Activated CD8-positive, alpha-beta memory T cell treated with anti-CD3 and anti-CD28 coated beads, Interleukin-2, amount 10 ng/mL, durations not matched to agents 7 days and 5 days (primary cell): ENCODE measurements at places on chromosomes 7 and 10. TPM values are rescaled to one million over a fixed set of nuclear protein-coding genes. Genes with fewer than 3 reads are reported as not detected.
A peak's percentile ranks its signal among the peaks of the same experiment; 100 is the strongest.

Gene AMPH
- total RNA-seq: not detected

Gene TUBAL3
- total RNA-seq: not detected

- H3K36me3 ChIP-seq: no peaks in the 10 kb centered on the region
- no peak for DNase-seq
- H3K4me3 ChIP-seq: no peak overlapping the region
- no peaks in the 10 kb centered on the region for H3K27me3 ChIP-seq
- no peaks in the 10 kb centered on the region for H3K4me1 ChIP-seq
Measured at GRCh38 chr10:77081481-77081891, 556.1 kb downstream of the KCNMA1 start.

GRCh38 chr7:30595436-30596013 is 847 bp downstream of the GARS1 start:
- peaks cover 47% of the 10 kb centered on the region for H3K36me3 ChIP-seq
- H3K4me1 ChIP-seq: peaks cover 46% of the 10 kb centered on the region
- no peak for DNase-seq
- H3K4me3 ChIP-seq: peak overlapping the region; percentile 100

DNA sequence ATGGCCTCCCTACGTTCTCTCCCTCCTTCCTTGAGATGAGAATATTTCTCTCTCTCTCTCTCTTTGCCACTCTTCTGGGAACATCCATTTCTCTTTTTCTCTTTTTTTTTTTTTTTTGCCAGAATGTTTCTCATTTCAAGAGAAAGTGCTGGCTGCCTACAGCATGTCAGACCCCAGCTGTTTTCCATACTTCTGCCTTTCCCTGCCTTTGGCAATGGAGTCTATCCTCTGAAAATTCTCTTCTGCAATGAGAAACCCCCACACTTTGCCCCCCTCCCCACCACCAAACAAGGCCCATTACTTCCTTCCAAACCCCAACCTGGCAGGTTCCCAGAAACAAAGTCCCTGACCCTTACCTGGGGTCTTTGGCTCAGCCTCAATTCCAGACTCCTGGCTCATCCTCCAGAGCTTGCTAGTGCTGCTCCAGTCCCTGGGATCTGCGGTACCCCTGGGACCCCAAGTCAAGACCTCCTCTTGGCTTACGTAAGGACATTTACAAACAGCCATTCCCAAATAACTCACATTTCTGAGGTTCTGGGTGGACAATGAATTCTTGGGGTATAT is 17.4 kb upstream of the CCL26 start:
- no peak for DNase-seq
- no peaks in the 10 kb centered on the region for H3K4me1 ChIP-seq
- H3K36me3 ChIP-seq: no peaks in the 10 kb centered on the region
- H3K27ac ChIP-seq: no peak overlapping the region
- peaks cover 3% of the 10 kb centered on the region for H3K27me3 ChIP-seq
- no peak overlapping the region for H3K4me3 ChIP-seq

DNA sequence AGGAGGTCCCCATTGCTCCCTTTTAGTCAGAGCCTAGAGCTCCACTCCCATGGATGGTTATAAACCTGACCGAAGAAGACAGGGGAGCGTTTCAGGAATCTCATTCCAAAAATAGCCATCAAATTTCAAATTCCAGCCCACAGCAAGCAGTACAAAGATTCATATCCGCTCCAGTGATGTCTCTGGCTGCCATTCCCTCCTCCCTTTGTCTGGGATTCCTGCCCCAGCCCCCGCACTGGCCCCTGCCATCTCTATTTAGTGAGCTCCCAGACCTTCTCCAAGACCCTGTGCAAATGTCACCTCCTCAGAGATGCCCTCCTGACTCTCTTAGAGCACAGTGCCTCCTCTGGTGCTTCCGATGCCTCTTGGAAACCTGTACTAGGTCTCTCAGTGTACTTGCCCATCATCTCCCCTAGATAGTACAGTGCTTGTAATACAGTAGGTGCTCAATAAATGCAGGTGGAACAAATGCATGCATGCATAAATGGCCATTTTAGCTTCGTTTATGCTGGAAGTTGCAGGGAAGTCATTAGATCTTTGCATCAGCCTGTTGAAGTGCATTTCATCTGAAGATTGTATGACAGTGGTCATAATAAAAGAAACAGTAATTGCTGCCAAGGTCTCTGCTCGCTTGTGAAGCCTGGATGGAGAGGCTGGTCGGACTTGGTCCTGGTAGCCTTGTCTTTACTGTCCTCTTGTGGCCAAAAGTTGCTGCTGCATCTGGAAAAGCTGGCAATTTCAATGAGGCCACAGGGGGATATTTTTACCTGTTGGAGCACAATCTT is 32.0 kb upstream of the HABP2 start:
- no peaks in the 10 kb centered on the region for H3K36me3 ChIP-seq
- H3K27ac ChIP-seq: no peak overlapping the region
- H3K27me3 ChIP-seq: peaks cover 22% of the 10 kb centered on the region
- peak; percentile 50 for DNase-seq
- H3K4me1 ChIP-seq: no peaks in the 10 kb centered on the region

- no peak overlapping the region for H3K27ac ChIP-seq
- no peaks in the 10 kb centered on the region for H3K4me1 ChIP-seq
- no peaks in the 10 kb centered on the region for H3K36me3 ChIP-seq
- peaks cover 12% of the 10 kb centered on the region for H3K27me3 ChIP-seq
Measured at GRCh38 chr7:108235451-108236061, 105.4 kb upstream of the LAMB4 start.

Gene ABCA13
- total RNA-seq: 0.06 TPM

Gene NRG3
- not detected for total RNA-seq

DNA sequence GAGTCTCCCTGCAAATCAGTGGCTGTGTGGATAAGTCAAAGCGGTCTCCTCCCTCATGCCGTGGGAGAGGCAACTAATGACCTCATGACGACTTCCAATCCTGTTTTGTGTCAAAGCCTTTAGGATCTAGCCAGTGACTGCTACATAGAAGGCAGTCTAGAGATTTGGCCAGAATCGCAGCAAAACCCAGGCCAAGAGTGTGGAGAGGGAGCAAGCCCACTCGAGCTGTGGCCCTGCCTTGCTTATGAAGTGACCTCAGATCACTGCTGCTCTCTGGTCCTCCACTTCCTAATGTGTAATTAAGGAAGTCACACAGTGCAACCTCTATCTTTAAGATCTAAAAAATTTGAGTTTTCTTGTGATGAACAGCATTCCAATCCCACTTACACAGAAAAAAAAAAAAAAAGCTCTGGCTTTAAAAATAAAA is 296.7 kb upstream of the KLF6 start:
- H3K4me3 ChIP-seq: no peak overlapping the region
- no peak overlapping the region for H3K27ac ChIP-seq
- no peak for DNase-seq
- no peaks in the 10 kb centered on the region for H3K27me3 ChIP-seq

- no peak overlapping the region for H3K27ac ChIP-seq
- no peak for DNase-seq
- peaks cover 2% of the 10 kb centered on the region for H3K4me1 ChIP-seq
- peaks cover 4% of the 10 kb centered on the region for H3K36me3 ChIP-seq
Measured at GRCh38 chr7:76071316-76072242, 23.7 kb downstream of the MDH2 start.

GRCh38 chr7:131021902-131022301 is 287.9 kb upstream of the KLF14 start:
- peak overlapping the region; percentile 85 for H3K27ac ChIP-seq
- H3K27me3 ChIP-seq: no peaks in the 10 kb centered on the region
- H3K4me1 ChIP-seq: peaks cover 72% of the 10 kb centered on the region
- DNase-seq: no peak
- H3K4me3 ChIP-seq: peak overlapping the region; percentile 26

- DNase-seq: no peak
- H3K27me3 ChIP-seq: no peaks in the 10 kb centered on the region
Measured at GRCh38 chr7:15862781-15863165, 176.3 kb upstream of the MEOX2 start.

DNA sequence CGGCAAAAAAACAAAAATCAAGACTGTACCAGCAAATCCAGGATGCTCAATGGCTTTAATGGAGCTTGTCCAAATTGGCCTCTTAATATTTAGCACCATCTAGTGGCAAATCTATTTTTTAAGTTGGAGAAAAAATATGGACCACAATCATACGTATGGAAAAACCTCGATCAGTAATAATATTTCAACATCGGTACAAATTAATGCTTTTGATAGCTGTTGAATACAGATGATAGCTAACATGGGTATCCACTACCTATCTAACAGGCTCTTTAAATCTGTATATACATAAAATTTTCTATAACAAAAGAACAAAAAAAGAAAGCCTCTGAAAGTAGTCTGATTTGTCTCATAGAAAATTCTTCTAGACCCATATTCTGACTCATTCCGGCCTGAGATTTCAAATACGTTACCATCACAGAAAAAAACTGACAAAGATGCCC is 29.2 kb downstream of the COA1 start:
- H3K36me3 ChIP-seq: peaks cover 27% of the 10 kb centered on the region
- peaks cover 66% of the 10 kb centered on the region for H3K4me1 ChIP-seq
- no peaks in the 10 kb centered on the region for H3K27me3 ChIP-seq
- H3K4me3 ChIP-seq: no peak overlapping the region
- no peak for DNase-seq

GRCh38 chr10:90741926-90742565 is 115.8 kb downstream of the HTR7 start:
- H3K27ac ChIP-seq: no peak overlapping the region
- H3K36me3 ChIP-seq: no peaks in the 10 kb centered on the region
- no peak for DNase-seq
- H3K4me1 ChIP-seq: no peaks in the 10 kb centered on the region
- no peak overlapping the region for H3K4me3 ChIP-seq

DNA sequence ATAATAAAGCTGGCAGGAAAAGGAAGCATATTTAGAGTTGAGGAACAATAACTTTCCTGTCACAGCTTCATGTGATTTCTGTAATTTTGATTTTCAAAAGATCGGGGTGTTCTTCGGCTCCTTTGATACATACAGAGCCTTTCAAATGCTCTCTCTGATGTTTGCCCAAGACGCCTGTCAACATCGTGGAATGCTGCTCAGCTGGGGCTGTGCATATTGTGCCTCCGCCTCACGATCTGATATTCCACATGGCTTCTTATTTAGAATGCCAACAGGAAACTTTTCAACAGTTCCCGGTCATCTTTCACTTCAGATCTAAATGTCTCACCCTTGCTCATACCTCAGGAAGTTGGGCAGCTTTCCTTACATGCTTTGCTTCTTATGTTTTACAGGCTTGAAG is 7.3 kb downstream of the NPY start:
- H3K27me3 ChIP-seq: peaks cover 38% of the 10 kb centered on the region
- H3K4me1 ChIP-seq: peaks cover 6% of the 10 kb centered on the region
- DNase-seq: no peak
- no peaks in the 10 kb centered on the region for H3K36me3 ChIP-seq
- no peak overlapping the region for H3K27ac ChIP-seq
- no peak overlapping the region for H3K4me3 ChIP-seq
